ENCODE measurements at places on chromosomes 1 and 21.

- DNase-seq = no peak
Observed at GRCh38 chr1:239977416-239977815, 114.3 kb upstream of the FMN2 start.

DNA sequence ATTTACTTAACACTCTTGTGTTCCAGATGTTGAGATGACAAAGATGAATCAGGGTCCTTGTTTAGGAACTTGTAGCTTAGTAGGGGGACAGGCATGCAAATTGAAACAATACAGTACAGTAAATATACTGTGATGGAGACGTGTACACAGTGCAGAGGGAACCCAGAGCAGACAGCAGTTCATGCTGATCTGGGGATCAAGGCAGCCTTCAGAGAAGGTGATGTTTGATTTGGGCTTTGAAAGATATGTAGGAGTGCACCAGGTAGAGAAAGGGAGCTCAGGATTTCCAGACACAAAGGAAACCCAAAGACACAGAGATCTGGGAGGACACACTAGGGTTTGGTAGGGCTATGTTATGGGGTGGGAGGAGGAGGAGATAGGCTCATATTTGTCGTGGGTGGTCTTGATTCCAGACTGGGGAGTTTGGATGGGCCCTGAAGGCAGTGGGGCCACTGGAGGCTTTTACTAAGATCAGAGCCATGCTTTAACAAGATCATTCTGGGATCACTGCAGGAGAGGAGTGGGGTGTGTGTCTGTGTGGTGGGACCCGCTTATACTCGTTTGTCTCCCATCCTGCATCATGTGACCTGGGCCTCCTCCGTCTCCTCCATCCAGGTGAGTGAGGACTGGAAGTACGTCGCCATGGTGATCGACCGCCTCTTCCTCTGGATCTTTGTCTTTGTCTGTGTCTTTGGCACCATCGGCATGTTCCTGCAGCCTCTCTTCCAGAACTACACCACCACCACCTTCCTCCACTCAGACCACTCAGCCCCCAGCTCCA is 7.8 kb downstream of the CHRNB2 start:
- DNase-seq = no peak

GRCh38 chr1:183385340-183386144 is 32.6 kb downstream of the NMNAT2 start:
- no peak for DNase-seq

- DNase-seq = no peak
Observed at GRCh38 chr1:30571380-30571779, 152.0 kb downstream of the MATN1 start.

- no peak for DNase-seq
Observed at GRCh38 chr1:6703016-6703415, 1.4 kb upstream of the DNAJC11 start.

DNA sequence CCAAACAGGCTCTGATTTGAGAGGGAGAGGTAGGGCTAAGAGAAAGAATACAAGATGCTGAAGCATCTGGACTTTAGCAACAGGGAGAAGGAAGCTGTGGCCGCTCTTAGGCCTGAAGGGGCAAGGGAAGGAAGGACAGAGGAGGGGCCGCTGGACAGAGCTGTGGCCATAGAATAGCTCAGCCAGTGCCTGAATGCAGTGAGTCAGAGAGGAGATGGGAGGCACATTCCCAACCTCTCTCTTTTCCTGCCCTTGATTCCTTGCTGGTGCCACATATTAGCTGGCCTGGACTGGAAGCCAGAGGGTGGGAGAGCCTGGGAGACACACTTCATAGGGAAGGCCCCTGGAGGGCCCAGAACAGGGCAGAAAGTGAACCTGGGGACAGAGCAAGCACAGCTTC is 83.4 kb upstream of the POU3F1 start:
- DNase-seq = no peak

- no peak for DNase-seq
Observed at GRCh38 chr1:197305925-197306324, 37.9 kb downstream of the CRB1 start.

DNA sequence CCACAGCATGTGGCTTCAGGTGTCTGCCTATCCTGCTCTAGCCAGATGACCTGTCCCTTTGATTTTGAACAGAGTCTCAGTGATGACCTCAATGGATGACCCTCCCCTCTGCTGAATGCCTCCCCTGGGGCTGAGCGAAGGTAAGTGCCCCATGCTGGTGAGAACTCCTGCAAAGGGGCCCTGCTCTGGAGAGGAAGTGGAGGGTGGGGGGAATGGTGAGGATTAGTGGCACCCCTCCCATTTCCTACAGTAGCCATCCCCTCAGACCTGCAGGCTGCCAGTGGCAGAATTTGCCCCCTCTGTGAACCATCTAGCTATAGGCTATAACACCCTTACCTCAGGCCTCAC is 3.7 kb upstream of the PMVK start:
- DNase-seq = no peak

GRCh38 chr1:9892563-9893528 is 17.2 kb downstream of the CTNNBIP1 start:
- DNase-seq = no peak

GRCh38 chr1:223708001-223708359 is 4.4 kb upstream of the CAPN2 start:
- no peak for DNase-seq

DNA sequence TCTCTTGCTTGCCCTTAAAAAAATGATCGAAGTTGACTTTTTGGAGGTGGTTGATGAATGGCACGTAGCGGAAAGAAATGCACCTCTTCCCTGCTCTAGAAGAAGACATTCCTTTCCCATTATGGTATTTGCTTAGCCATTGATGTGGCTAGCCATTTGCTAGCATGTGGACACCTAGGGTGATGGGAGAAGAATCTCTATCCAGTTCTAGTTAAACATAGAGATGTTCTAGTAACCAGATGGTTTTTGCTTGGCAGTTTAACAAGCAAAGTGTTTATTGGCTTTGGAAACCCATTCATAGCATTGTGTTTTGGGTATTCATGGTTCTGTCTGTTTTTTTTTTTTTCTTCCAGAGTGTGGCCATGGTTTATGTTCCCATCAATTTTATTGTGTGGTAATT is 78.9 kb downstream of the KCNJ6 start:
- no peak for DNase-seq

- no peak for DNase-seq
Observed at GRCh38 chr1:211944733-211945500, 90.4 kb downstream of the INTS7 start.

- DNase-seq = no peak
Observed at GRCh38 chr21:46254208-46254975, 25.8 kb upstream of the LSS start.

DNA sequence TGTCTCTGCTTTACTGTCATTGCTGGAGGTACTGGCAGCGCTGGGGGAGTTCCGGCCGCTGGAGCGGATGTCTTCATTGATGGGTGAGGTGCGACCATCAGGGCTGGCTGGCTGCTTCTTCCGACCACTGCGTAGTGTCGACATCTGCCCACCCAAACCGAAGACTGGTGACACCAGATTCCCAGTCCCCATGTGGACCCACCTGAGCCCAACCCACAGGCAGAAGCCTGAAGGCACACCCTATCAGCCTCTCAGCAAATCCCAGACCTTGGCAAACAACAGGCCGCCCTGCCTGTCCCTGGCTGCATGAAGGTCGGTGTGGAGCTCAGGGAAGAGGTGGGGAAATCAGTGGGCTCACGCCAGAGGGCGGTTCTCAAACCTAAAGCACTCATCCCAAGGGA is 44.8 kb downstream of the SLC45A1 start:
- DNase-seq = no peak

- peak; percentile 49 for DNase-seq
Observed at GRCh38 chr1:231590453-231591198, 36.0 kb upstream of the DISC1 start.

All from AG09319 (cell line).